NT2/D1 (cell line): ENCODE measurements at places on chromosomes 16 and 17.
A peak's percentile ranks its signal among the peaks of the same experiment; 100 is the strongest.

GRCh38 chr17:45197108-45197507 is 24.6 kb upstream of the FMNL1 start:
- no peak for DNase-seq

- no peak for DNase-seq
Observed at GRCh38 chr16:54422569-54422978, 136.0 kb upstream of the IRX3 start.

GRCh38 chr16:70658921-70659320 is 12.6 kb downstream of the IL34 start:
- no peak for DNase-seq

GRCh38 chr17:64331931-64332493 is 58.6 kb downstream of the PECAM1 start:
- DNase-seq, result no peak

DNA sequence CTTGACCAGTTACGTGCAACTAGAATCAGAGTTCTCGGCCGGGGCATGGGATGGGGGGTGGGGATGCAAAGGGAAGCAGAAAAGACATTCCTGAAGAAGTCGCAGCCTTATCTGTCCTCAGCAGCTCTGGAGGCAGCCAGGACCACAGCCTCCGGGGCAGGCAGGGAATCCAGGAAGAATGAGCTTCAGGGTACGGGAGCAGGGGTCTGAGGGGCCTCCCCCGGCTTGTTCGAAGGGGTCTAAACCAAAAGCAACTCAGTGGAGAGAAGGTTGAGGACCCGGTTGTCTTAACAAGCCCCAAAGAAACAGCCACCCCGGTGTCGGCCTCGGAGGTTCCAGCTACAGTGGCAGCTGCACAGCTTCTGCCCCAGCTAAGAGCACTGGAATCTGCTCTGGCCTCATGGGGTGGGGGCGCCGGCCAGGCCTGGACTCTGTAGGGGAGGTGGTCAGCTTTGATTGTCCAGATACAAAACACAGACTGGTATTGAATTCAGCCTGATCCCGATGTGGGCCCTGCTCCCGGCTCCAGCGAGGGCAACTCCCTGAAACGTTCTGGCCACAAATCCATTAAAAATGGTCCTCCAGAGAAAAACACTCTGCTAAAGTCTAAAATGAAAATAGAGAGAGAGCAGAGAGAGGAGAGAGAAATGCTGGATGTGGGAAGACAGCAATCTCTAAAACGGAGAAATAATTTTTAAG is 7.7 kb downstream of the HOXB4 start:
- DNase-seq, result no peak

DNA sequence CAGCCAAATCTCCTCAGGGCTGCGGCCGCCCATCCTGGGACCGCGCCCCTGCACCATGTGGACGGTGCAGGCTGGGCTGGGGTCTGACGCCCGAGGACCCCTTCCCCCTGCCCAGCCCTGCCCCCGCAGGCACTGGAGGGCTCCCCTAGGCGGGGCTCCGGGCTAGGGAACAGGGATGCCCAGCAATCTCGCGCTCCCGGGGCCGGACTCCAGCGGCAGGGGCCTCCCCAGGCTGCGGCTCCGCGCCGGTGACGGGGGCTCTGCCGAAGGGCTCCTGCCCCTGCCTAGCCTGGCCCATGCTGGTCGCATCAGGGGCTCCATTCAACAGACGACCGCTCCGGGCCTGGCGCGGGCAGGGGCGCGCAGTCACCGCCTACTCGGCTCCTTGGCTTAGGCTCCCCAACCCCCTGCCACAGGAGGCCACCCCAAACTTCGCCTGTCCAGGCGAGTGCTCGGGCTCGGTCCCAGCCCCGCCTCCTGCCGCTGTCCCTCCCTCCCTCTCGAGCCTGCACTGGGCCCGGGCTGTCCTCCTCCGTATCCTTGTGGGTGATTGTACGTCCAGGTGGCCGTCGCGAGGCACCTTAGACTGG is 27.4 kb upstream of the ADORA2B start:
- no peak for DNase-seq

DNA sequence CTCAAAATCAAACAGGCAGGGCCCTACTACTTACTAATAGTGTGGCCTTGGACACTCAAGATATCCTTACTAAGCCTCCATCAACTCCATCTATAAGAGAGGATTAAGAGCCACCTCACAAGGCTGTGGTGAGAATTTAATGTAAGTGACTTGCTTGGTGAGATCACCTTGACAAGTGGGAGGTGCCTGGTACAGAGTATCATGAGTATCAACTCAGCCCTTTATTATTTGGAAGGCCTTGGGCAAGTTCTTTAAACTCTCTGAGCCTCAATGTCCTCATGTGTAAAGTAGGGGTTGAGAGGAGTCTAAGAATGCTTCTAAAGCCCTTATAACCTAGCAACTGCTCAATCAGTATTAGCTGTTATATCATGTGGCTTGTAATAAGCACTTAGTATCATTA is 15.0 kb downstream of the THUMPD1 start:
- no peak for DNase-seq

DNA sequence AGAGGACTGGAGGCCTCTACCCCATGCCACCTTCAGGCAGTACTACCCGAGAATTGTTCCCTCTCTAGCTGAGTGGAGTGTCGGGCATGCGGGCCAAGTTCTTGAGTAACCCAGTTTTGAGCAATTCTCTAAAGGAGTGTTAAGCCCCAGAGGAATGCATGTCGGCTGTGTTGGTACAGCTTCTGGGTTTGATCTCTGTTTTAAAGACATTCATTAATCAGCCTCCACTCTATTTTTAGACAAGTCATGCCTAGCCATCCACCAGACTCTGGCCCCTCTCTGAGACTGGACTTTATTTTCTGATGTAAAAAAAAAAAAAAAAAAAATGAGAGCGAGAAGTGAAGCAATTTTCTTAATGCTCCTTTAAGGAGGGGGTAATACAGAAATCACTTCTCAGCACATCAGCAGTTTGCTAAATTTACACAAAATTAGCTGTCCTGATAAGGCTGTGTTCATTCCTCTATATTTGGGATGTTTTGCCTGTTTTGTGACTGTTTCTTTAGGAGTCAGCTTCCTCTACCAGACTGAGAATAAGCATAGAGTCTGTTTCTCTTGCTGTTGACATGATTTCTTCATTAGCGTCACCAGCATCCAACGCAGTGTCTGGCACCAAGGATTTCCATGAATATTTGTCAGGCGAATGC is 88.7 kb downstream of the AXIN2 start:
- DNase-seq, result no peak

GRCh38 chr17:1186214-1186820 is 6.5 kb upstream of the ABR start:
- no peak for DNase-seq

DNA sequence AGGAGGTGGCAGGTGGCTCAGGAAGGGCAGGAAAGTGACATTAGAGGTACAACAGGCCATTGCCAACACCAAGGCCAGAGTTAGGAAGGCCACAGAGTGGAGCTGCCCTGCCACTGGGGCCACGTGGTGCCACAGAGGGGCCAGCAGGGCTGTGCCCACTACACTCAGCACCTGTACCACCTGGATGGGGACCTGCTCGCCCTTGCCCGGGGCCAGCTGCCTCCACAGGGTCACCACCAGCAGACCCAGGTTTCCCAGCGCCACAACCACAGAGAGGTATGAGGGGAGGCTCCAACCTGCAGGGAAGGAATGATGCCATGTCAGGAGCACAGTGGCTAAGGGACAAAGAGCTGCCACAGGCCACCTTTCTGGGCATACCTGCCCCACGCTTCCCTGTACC is 1.2 kb downstream of the SLC52A1 start:
- DNase-seq, result no peak

GRCh38 chr17:65509032-65509431 is 52.4 kb downstream of the AXIN2 start:
- DNase-seq, result no peak

DNA sequence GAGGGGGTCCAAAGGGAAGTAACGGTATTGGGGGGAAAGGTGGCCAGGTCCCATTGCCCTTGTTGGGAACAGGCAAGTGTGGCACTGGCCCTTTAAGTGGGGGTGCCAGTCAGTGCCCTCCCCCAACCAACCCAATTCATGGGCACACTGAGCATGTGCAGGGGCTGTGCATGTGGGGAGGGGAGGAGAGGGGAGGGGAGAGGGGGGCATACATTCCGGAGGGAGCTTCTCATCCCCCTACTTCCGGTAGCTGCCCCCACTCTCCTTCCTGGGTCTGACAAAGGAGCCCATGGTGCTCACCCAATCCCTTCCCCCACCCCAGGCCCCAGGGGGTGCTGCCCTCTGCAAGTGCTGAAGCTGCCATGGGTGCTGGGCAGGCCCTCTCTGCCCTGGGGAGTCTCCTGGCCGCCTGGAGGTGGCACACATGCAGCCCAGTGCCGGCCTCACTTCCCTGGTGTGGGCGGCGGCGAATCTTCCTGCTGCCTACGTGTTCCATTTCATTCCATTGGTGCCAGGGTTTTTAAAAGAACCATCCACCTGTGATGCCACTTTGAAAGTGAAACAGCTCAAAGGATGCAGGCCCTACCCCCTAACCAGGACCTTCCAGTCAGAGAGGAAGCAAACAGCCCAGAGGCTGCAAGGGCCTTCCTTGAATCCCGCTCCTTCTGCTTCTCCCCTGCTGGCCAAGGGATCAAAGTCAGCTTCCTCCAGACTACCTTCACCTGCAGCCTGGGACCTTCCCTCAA is 11.0 kb downstream of the HEXIM2 start:
- no peak for DNase-seq

DNA sequence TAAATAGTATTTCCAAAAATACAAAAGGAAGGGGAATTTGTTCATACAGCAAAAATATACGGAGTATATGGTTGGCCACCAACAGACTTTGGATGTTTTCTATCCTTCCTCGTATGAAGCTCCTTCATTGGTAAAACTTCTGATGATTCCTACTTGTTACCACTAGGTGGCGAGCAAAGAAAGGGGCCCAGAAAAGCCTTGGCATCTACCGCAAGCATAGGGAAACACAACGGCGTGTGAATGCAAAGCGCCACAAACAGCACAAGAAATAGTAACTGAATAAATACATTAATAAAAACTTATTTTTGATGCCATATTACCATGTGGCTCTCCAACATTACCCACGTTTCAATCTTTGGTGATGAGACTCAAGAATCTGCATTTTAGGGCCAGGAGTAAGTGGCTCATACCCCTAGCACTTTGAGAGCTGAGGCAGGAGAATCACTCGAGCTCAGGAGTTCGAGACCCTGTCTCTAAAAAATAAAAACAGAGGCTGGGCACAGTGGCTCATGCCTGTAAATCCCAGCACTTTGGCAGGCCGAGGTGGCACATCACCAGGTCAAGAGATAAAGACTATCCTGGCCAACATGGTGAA is 34.5 kb downstream of the YWHAE start:
- peak; percentile 28 for DNase-seq

GRCh38 chr17:62780269-62780668 is 27.8 kb downstream of the MARCHF10 start:
- no peak for DNase-seq
